ENCODE measurements at places on chromosomes 3 and 15. TPM values are rescaled to one million over a fixed set of nuclear protein-coding genes. Genes with fewer than 3 reads are reported as not detected.

The STRIT1 gene
- polyA plus RNA-seq: 0.81 TPM

The EPB42 gene
- 1.2 TPM for polyA plus RNA-seq

The GOLGA8S gene
- 0.86 TPM for polyA plus RNA-seq

The DZIP1L gene
- 16.4 TPM for polyA plus RNA-seq
